Fibroblast of pulmonary artery (primary cell): ENCODE measurements at places on chromosomes 5 and 9.
A peak's percentile ranks its signal among the peaks of the same experiment; 100 is the strongest.

DNA sequence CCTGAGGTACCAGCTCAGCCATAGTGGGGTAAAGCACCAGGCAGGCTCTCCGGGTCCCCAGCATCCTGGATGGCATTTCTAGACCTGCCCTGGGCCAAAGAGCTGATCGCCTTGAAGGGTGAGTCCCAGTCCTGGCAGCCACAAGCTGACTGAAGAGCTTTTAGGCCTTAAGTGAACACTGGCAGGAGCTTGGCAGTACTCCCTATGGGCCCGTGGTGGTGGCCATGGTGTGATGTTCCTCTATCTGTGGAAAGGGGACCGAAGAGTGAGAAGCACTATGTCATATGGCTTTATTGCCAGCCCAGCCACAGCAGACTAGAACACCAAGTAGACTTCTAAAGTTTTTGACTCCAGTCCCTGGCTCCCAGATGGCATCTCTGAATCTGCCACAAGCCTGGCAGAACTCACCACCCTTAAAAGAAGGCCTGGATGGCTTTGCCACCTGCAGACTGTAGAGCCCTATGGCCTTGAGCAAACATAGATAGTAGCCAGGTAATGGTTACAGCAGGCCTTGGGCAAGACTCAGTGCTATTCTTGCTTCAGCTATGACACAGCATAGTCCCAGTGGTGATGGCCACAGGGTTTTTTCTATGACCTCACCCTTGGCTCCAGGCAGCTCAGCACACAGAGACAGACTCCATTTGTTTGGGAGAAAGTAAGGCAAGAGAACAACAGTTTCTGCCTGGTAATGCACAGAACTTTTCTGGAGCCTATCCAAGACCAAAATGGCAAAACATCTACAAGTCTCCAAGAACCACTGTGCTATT lies 801.5 kb upstream of the DMAC1 start:
- no peak for DNase-seq

GRCh38 chr9:8599937-8600336 lies 800.4 kb upstream of the DMAC1 start:
- DNase-seq, result no peak

DNA sequence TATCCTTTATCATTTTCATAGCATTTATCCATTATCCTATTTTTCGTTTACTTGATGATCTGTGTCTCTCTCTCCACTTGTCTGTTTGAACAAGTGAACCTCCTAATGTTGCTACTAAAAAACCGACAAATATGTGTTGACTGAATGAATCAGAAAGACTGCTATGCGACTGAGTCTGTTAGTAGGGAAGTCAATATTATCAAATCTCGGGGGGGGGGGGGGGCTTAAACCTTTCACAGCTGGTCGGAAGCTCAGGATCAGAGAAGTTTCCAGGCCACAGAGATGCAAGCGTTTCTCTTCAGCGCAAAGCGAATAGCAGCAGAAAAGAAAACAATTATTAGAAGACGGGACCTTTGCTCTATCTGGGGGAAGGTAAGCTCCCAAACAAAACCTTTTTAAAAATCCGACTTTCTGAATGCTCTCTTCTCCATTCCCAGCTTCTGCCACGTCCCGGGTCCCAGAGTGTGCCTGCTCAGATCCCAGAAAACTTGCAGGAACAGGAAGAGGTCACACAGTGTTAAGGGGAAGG lies 412 bp downstream of the RIOK2 start:
- DNase-seq, result peak; percentile 10

DNA sequence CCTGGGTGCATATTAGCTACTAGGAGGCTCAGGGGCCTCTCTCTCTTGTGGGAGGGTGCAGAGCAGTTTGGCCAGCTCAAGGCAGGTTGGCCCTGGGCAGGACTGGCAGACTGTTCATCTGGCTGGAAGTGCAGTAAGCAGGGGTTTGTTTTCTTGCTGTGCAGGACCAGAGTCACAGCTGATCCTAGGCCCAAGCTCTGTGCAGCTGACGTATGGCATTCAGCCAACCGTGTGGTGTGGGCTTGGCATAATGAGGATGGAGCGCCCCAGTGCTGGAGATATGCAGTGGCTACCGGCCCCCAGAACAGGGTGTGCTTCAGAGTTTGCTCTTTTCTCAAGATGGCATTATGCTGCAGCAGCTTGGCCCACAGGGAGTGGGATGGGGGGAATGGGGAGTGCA lies 31.0 kb upstream of the PHF24 start:
- DNase-seq, result no peak

- DNase-seq, result no peak
Measured at GRCh38 chr5:58898538-58898937, 315.7 kb downstream of the RAB3C start.

DNA sequence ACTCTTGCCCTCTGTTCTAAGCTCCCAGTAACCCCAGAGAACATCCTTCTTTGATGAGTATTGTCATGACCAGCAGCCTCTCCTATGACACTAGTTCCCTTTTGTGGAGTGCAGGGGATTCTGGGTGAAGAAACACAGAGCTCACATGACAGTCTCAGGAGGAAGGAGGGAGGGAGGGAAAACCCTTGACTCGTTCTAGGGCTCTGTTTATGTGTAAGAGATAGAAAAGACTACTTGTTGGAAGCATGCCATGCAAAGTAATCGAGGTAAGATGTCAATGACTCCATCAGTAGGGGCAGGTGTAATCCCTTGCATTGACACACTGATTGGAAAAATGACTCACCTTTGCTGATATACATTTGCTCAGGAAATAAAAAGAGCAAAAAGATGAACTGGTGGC lies 190.2 kb upstream of the ELL2 start:
- no peak for DNase-seq

DNA sequence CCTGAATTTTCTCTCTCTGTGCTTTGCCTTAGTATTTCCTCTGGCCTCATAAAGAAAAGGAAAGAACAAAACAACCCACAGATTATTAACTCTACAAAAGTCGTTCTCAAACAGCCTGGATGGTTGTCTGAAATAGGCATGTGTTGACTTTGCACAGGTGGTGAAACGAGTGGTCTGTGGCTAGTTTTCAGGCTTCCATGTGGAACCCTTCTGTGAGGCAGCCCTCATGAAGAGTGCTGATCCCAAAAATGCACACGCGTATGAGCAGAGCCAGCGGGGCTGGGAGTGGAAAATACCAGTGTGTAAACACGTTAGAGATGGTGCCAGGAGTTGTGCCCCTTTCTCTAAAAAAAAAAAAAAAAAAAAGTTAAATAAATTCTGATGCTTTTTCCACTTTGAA lies 4.9 kb upstream of the PSAT1 start:
- DNase-seq, result no peak

DNA sequence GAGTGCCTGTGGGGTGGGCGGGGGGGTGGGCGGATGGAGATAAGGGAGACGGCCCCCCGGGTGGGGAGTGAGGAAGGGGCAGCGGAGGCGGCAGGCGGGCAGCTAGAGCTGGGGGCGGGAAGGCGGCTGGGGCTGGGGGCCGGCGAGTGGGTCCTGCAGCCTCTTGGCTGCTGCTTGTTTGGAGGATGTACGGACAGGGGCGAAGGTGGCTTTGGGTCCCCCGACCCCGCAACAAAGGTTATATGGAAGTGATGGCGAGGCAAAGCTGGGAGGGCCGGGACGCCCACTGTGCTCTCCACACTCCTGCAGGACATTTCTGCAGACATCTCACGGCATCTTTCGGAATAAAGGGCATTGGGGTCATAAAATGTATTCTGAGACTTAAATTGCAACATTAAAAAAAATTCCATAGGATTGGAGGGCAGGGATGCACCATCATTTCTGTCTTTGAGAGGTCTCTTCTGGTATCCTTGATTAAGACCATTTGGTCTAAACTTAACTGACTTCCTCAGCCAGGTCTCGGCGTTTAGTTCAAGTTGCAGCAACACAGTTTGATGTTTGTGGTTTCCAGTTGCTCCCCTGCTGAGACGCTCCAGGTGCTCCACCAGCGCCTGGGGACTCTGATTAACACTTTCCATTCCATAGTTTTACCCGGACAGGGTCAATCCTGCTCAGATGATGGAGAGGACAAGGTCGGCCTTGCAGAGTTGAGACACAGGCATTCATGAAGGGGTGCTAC lies 101.6 kb upstream of the SSBP2 start:
- DNase-seq, result no peak

DNA sequence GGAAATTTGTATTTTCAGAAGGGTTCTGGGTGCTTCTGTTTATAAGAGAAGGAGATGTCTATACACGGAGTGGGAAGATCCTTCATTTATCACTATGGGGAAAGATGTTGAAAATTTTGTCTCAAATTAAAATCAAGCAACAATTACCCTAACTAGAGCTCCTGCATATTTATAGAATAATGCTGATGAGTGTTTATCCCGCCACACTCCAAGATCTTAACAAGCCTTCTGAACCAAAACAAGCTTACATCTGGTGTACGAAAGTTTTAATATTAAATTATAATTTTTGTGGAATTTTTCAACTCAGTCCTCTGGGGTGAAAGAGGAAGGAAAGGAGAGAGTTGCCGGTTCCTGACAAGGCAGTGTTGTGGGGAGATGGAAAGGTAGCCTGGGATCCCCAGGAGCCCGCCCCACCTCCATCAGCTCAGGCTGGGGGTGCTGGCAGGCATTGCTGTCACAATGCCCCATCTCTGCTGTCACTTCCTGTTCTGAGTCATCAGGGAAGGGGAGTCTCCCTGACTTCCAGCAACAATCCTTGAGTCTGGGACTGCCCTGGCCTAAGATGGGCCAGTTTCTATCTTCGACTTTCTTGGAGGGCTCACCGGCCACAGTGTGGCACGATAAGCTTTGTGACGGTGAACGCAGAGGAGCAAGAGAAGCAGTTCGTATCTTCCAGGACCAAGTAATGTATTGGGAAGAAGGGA lies 64.5 kb downstream of the ERAP1 start:
- DNase-seq, result peak; percentile 62

DNA sequence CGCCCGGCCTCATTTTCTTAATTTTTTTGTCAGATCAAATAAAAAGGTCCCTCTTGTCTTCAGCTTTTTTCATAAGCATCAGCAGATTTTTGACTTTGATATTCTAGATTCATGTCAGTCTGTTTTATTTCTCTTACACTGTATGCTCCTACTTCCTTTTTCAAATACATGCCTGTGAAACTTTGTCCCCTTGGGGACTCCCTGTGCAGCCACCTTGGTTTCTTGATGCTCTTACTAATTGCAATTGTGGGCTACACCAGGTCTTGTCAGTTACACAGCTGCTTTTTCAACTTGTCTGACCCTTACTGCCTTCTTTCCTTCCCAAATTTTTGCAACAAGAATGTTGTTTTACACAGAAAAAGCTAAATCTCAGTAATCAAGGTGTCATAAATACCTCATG lies 238.2 kb upstream of the KCNN2 start:
- DNase-seq, result no peak

DNA sequence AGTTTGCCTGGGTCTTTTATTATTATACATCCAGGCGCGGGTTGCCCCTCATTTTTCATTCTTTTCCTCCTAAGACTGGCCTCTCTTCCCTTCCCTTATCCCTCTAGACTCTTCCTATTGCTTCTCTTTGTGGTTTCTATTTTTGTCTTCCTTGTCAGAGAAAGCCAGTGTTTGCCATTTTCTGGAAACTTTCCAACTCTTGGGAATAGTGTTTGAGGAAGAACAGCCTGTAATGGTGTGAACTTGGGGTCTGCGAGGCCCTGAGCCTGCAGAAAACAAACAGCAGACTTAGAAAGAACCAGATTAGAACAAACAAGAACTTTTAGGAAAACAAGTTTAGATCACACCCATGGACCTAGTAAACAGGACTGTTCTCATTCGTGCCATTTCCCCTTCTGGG lies 15.5 kb downstream of the PRKACG start:
- no peak for DNase-seq

DNA sequence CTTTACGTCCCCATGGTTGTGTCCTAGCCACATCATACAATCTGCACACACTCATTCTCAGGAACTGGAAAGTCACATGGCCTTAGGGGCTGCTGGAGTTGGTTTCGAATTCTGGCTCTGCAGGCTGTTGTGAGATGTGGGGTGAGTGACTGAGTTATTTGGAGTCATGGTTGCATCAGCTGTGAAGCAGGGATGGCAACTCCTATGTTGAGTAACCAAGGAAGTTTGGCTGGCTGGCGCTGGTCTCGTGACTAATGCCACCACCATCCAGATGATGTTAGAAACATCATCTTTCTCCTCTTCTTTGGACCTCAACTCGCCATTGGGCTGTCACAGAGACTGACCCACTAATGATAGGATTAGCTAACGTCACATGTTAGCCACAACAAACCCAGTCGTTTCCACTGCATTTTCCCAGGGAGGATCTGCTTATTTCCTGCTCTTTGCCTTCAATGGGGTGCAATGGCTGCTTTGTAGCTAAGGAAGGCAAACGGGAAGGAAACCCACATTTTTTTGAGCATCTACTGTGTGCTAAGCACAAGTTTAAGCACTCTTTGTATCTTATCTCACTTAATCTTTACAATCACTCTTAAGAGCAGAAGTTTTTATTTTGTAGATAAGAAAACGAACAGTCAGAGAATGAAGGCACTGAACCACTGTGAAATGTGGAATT lies 78.1 kb upstream of the UBTD2 start:
- DNase-seq, result peak; percentile 98

GRCh38 chr5:30287890-30288289 lies 905.6 kb upstream of the CDH6 start:
- DNase-seq, result no peak

DNA sequence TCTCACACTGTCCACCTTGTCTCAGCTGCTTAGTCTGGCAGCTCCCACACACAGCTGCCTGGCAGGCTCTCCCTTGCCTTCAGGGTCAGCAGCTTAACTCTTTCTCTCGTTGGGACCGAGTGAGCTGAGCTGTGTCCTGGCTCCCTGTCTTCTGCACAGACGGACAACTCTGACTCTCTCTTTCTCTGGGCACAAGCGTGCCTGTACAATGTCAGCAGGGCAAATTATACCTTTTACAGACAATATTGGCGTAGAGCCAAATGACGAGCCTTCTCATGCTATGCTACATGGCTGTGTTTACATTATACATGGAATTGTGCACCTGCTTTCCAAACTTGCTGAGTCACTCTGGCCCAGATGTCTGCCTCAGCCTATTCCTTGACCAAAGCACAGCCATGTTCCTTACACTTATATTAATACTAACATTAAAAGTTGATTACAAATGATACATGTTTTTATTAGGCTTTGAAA lies 188.6 kb downstream of the CYLC2 start:
- DNase-seq, result no peak

- peak; percentile 4 for DNase-seq
Measured at GRCh38 chr5:80069251-80069800, 34.2 kb downstream of the THBS4 start.
